ENCODE measurements at places on chromosomes 2 and 18.

DNA sequence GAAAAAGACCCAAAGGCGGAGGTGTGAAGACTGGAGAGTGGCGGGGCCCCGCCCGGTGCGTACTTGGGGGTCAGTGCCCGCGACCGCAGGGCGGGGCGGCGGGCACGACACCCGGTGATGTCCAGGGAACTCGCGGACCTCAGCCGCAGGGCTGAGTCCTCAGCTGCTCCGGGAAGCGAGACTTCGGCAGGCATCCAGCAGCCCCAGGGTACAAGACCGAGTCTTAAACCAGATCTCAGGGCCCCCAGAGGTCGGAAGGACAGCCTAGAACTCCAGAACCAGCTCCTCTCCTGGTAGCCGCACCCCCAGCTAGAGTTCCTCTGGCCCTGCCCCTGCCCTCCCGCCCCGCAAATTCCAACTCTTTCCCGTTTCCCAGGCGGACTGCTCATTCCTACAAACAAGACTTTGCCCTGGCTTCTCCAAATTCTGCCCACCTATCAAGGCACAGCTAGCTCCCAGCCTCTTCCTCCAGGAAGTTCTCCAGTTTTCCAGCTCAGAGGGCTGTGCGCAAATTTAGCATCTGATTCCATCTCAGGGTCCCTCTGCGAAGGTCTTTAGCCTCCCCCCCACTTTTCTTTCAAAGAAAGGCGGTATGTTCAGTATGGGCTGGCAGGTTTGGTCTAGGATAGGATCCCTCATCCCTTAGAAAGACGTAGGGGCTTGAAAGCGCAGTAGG, 26.0 kb upstream of the NOTO start:
- no peak for DNase-seq

GRCh38 chr2:3830796-3831195, 127.4 kb downstream of the DCDC2C start:
- no peak for DNase-seq

DNA sequence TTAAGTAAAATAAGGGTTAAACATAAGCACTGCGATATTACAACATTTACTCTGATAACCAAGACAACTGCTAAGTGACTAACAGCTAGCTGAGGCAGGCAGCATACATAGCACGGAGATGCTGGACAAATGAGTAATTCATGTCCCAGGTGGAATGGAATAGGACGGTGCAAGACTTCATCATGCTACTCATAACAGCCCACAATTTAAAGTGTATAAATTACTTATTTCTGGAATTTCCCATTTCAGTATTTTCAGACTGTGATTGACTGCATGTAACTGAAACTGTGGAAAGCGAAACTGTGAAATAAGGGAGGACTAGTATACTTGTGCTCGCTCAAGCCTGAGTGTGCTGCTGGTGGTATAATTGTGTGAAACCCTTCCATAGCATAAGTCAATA, 12.9 kb downstream of the IER3IP1 start:
- DNase-seq, result no peak

GRCh38 chr2:138470941-138471340, 30.6 kb upstream of the SPOPL start:
- no peak for DNase-seq

DNA sequence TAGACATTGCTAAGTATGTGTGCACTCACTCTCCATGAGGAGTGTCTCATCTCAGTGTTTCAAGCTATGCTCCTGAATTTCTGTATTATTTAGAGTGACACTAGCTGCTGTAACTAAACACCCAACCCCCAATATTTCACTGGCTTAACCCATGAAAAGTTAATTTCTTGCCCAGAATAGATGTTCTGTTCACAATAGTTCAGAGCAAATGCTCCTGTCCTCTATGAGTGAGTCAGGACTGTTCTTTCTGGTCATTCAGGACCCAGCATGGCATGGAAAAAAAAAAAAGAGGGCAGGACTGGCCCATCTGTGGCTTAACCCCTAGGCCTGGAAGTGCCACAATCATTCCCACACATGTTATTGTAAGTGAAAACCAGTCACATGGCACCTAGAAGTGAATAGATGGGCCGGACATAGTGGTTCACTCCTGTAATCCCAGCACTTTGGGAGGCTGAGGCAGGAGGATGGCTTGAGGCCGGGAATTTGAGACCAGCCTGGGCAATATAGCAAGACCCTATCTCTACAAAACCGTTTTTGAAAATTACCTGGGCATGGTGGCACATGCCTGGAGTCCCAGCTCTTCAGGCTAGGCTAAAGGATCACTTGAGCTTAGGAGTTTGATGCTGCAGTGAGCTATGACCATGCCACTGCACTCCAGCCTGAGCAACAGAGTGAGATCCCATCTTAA, 663.6 kb downstream of the IRS1 start:
- no peak for DNase-seq

GRCh38 chr2:20600756-20601325, 50.1 kb downstream of the HS1BP3 start:
- DNase-seq, result no peak

DNA sequence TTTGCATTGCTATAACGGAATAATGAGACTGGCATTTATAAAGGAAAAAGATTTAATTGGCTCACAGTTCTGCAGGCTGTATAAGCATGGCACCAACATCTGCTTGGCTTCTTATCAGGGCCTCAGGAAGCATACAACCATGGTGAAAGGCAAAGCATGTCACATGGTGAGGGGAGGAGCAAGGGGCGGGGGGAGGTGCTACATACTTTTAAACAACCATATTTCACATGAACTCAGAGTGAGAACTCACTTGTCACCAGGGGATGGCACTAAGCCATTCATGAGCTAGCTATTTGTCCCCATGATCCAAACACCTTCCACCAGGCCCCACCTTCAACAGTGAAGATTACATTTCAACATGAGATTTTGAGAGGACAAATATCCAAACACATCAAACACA, 188.7 kb downstream of the MBD5 start:
- no peak for DNase-seq

DNA sequence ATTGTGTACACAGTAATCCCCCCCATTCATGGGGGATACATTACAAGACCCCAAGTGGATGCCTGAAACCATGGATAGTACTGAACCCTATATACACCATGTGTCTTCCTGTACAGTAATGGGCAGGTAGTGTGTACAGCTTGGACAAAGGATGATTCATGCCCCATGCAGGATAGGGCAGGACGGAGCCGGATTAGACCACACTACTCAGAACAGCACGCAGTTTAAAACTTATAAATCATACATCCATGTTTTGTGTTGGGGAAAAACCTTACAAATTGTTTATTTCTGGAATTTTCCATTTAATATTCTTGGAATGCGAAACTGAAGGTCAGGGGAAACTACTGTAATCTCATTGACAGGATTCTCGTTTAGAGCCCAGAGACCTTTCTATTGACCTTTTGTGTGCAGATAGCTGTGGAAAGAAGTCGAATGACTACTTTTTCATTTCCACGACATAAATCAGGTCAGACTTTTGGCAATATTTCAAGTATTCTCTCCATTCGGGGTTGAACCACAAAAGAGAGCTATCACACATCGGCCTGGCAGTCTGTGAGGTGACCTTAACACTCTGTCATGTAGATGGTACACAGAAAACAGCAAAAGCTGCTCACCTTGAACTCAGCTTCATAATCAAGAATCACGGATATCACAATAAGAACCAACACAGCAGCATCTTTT, 9.9 kb upstream of the YPEL5 start:
- no peak for DNase-seq

GRCh38 chr2:9939587-9940485, 11.7 kb upstream of the GRHL1 start:
- peak; percentile 24 for DNase-seq

- DNase-seq, result peak; percentile 27
Measured at GRCh38 chr2:215369181-215369760, 57.4 kb downstream of the ATIC start.

GRCh38 chr18:78641689-78642231, 337.9 kb upstream of the SALL3 start:
- DNase-seq, result no peak

DNA sequence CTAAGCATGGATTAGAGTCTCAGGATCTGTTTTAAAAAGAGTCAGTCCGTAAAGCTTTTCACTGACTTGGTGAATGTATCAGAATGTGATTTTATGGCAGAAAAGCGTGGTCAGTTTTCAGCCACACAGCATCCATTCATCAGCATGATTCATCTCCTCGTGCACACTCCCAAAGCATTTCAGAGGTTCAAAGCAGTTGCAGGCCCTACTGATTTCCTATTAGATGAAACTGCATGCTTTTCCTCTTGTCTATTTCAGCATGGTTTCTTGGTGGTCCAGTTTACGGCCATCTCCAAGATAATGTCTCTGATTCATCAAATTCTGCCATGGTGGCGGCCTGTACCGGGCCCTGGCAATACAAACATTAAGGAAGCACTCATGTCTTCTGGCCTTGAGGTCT, 4.8 kb upstream of the PARD6G start:
- peak; percentile 37 for DNase-seq

GRCh38 chr2:163984986-163985385, 249.2 kb upstream of the FIGN start:
- DNase-seq, result no peak

- DNase-seq, result no peak
Measured at GRCh38 chr2:156933645-156934225, 323.8 kb upstream of the GALNT5 start.

DNA sequence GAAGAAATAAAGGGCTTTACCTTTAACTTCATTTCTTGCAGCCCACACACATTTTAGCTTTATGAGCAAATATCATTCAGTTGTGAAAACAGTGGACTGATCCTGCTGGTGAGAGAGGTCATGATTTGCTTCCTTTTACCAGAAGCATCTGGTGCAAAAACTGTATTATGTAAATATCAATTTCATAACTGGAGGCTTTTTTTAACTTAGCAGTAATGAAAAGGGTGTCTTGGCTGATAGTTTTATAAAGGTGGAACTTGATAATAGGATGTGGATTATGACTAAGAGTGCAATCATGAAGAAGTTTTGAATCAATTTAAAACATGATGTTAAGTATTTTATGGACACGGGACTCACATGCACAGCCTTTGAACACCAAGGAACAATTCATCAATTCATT, 304.4 kb downstream of the GULP1 start:
- DNase-seq, result no peak

DNA sequence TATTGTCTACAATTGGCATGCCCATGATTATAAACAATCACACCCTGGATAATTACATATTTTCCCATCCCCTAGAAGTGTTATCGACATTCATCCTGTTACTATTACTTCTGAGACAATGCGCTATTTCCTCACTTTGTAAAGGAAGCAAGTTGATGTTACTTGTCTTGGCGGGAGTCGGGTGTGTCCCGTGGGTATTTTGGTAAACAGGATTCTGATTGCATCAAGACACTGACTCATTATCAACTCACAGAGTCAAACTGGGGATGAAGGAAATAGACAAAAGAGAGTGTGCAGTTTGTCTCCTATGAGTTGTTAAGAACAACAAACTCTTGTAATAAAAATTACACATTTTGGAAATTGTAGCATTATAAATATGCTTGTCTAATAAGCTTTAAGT, 142.7 kb downstream of the GALR1 start:
- no peak for DNase-seq

- no peak for DNase-seq
Measured at GRCh38 chr2:40230707-40231432, 221.0 kb downstream of the SLC8A1 start.

GRCh38 chr2:56202381-56203121, 18.8 kb downstream of the CCDC85A start:
- no peak for DNase-seq

DNA sequence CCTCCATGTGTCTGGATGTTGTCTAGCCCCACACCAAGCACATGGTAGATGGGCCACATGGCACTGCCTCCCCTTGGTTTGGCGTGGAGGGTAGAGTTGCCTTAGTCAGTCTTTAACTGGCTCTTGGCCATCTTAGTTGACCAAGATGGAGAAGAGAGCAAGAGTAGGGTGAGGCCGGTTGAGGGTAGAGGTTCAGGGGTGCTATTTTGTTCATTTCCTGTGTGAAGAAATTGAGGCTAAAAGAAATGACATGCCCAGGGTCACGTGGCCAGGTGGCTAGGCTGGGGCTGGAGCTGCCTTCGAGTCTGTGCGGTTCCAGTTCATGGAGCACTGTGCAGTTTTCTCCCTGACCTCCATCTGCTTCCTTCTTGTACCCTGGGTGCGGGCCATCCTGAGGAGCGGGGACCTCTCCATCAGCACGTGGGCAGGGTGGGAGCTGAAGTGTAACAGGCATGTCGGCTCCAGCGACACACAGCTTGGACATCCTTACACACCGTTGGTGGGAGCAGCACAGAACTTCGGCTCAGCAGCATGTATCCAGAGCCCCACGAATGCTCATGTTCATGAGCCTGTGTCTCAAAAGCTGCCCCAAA, 213.2 kb downstream of the GBX2 start:
- no peak for DNase-seq

DNA sequence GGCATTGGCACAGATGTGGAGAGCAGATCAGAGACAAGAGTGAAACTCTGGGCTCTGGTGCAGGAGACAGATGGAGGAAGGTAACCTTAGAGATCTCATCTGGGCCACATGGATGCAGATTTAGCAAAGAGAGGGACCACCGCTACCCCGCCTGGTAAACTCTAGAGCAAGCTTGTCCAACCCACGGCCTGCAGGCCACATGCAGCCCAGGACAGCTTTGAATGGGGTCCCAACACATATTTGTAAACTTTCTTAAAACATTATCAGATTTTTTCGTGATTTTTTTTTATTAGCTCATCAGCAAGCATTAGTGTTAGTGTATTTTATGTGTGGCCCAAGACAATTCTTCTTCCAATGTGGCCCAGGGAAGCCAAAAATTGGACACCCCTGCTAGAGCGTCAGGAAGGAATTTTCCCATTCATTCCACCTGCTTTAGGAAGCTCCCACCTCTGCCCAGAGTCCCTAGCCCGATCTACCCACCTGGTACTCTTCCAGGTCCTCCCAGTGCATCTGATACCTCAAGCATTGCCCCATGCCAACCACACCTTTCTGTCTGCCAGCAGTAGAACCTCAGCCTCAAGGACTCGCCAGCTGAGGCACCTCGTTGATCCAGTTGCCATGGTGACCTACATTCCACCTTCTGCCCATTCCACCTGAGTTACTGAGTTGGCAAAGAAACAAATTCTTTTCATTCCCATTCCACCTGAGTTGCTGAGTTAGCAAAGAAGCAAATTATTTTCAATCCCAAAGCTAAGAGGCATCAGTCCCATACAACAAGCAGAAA, at the start of gene CIB4:
TSS of gene CIB4 (minus strand) at position 586 of the 784 bp plus-strand sequence. CDS start at position 534, 52 bp downstream.
- no peak for DNase-seq

DNA sequence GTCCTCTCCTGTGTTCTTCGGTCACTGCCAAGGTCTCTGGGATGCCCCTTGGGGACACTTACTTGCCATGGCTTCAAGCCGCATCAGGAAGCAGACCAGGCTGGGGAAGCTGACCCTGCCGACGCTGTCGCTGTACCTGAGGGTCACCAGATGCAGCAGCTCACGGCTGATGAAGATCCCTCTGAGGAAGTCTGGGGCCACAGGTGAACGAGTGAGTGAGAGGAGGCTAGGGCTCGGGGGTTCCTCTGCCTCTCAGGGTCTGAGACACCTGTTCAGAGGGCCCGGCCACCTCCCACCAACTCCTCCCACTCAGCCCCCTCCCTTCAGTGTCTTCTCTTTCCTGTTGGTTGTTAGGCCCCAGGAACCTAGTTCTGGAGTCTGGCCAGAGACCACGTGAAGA, 74.9 kb downstream of the CAPN13 start:
- no peak for DNase-seq
